ENCODE measurements at places on chromosomes 2 and 18. TPM values are rescaled to one million over a fixed set of nuclear protein-coding genes. Genes with fewer than 3 reads are reported as not detected.

The IL1B gene
- polyA plus RNA-seq = not detected

The FLACC1 gene
- polyA plus RNA-seq = 3.6 TPM

The PTPRN gene
- 0.51 TPM for polyA plus RNA-seq

The AQP12B gene
- polyA plus RNA-seq = not detected

The SP140 gene
- polyA plus RNA-seq = 95.3 TPM

The SLC9A2 gene
- polyA plus RNA-seq = not detected

The NLRC4 gene
- not detected for polyA plus RNA-seq

The ATP8B1 gene
- polyA plus RNA-seq = 0.27 TPM

The CCDC68 gene
- polyA plus RNA-seq = not detected

The CDCA7 gene
- polyA plus RNA-seq = 1.9 TPM

The ABCG8 gene
- not detected for polyA plus RNA-seq

The SEPTIN2 gene
- polyA plus RNA-seq = 177 TPM

The IL37 gene
- polyA plus RNA-seq = not detected

The KLHL41 gene
- not detected for polyA plus RNA-seq

The RGPD3 gene
- 0.05 TPM for polyA plus RNA-seq

The FAM168B gene
- 40.0 TPM for polyA plus RNA-seq

The ALPG gene
- polyA plus RNA-seq = not detected

The RAMP1 gene
- polyA plus RNA-seq = not detected

The TMEM37 gene
- not detected for polyA plus RNA-seq

The DSG1 gene
- not detected for polyA plus RNA-seq

The MLPH gene
- not detected for polyA plus RNA-seq

The FAM124B gene
- not detected for polyA plus RNA-seq

The SCN9A gene
- not detected for polyA plus RNA-seq

The SKA1 gene
- polyA plus RNA-seq = 0.74 TPM

The SESTD1 gene
- 70.3 TPM for polyA plus RNA-seq

The IMPA2 gene
- 18.6 TPM for polyA plus RNA-seq

The ELOA2 gene
- not detected for polyA plus RNA-seq

The AAMP gene
- polyA plus RNA-seq = 97.8 TPM

The NABP1 gene
- 2.1 TPM for polyA plus RNA-seq

The SIX3 gene
- polyA plus RNA-seq = not detected

The CSRNP3 gene
- polyA plus RNA-seq = not detected

The IL1R1 gene
- polyA plus RNA-seq = not detected

The ABCB11 gene
- not detected for polyA plus RNA-seq

The IL36G gene
- not detected for polyA plus RNA-seq

The SLC9A4 gene
- polyA plus RNA-seq = not detected

The RAD51AP2 gene
- polyA plus RNA-seq = not detected

The APCDD1 gene
- 1.1 TPM for polyA plus RNA-seq

The NYAP2 gene
- not detected for polyA plus RNA-seq

The CCDC138 gene
- polyA plus RNA-seq = 9.2 TPM

The CTAGE1 gene
- polyA plus RNA-seq = not detected

The CMPK2 gene
- 1.6 TPM for polyA plus RNA-seq

The SPATA3 gene
- not detected for polyA plus RNA-seq

The EPB41L3 gene
- polyA plus RNA-seq = 0.21 TPM

The TANC1 gene
- polyA plus RNA-seq = 0.08 TPM

The FAM228B gene
- 10.3 TPM for polyA plus RNA-seq

The SOWAHC gene
- 0.08 TPM for polyA plus RNA-seq

The MRO gene
- polyA plus RNA-seq = not detected

The BOD1L2 gene
- polyA plus RNA-seq = not detected

The CPO gene
- not detected for polyA plus RNA-seq

The KHK gene
- polyA plus RNA-seq = 5.8 TPM

The PLEKHB2 gene
- polyA plus RNA-seq = 61.4 TPM
